Stomach (tissue), 19 donors: ENCODE measurements at places on chromosomes 11 and 22.
A peak's percentile ranks its signal among the peaks of the same experiment; 100 is the strongest.

DNA sequence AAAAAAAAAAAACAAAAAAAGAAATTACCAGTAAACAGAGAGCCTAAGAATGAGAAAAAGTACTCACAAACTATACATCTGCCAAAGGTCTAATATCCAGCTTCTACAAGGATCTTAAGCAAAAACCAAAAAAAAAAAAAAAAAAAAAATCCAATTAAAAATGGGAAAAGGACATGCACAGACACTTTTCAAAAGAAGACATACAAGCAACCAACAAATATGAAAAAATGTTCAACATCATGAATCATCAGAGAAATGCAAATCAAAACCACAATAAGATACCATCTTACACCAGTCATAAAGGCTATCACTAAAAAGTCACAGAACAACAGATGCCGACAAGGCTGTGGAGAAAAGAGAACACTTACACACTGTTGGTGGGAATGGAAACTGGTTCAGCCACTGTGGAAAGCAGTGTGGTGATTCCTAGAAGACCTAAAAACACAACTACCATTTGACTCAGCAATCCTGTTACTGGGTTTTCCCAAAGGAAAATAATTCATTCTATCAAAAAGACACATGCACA is 18.3 kb downstream of the MS4A6A start:
- no peak for DNase-seq

- peak; percentile 80 for DNase-seq
Observed at GRCh38 chr22:30286813-30287647, 2.3 kb downstream of the CASTOR1 start.

GRCh38 chr11:22079133-22079872 is 113.6 kb upstream of the ANO5 start:
- DNase-seq = peak; percentile 19

DNA sequence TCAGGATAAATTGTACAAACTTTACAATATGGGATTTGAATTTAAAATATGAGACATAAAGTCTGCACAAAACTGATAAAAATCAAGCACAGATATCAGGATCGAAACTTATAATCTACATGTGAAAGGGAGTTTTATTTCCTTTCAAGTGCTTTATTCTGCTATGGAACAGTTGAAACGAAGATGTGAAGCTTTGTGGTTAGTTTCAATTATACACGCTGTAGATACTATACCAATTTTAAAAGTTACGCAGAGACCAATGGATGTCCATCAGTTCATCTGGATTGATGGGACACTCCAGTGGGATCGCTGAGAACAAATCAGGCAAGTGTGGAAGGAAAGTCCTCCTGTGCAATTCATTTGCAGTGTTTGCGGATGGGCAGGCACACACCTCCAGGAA is 34.5 kb upstream of the CAT start:
- DNase-seq = no peak

GRCh38 chr22:26330971-26331625 is 98.0 kb upstream of the ASPHD2 start:
- peak; percentile 44 for DNase-seq

GRCh38 chr22:29663180-29663821 is 56.5 kb upstream of the CABP7 start:
- DNase-seq = no peak

- DNase-seq = no peak
Observed at GRCh38 chr22:49449811-49450446, 377.7 kb downstream of the BRD1 start.

- DNase-seq = no peak
Observed at GRCh38 chr11:15878756-15879155, 477.6 kb downstream of the SOX6 start.

- no peak for DNase-seq
Observed at GRCh38 chr11:60240662-60241061, 2.3 kb downstream of the MS4A4E start.

DNA sequence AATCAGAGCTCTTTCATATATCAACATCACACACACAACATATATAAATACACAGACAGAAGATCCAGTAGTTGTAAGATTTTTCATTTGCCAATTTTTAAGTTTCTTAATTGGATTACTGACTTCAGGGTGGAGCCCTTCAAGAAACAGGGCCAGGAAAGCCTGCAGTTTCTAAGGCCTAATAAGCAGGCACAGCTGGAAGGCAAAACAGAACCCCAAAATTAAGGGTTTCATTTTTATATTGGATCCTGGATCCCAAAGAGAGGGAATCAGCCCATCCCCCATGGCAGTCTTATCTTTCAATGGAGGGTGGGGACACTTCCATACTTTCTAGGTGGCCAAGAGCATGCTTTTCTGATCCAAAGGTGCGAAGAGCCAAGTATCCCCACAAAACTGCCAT is 4.7 kb upstream of the C1QTNF6 start:
- DNase-seq = no peak

GRCh38 chr11:57095896-57096295 is 85.9 kb upstream of the LRRC55 start:
- DNase-seq = no peak

GRCh38 chr11:45097721-45098493 is 48.5 kb upstream of the PRDM11 start:
- no peak for DNase-seq

DNA sequence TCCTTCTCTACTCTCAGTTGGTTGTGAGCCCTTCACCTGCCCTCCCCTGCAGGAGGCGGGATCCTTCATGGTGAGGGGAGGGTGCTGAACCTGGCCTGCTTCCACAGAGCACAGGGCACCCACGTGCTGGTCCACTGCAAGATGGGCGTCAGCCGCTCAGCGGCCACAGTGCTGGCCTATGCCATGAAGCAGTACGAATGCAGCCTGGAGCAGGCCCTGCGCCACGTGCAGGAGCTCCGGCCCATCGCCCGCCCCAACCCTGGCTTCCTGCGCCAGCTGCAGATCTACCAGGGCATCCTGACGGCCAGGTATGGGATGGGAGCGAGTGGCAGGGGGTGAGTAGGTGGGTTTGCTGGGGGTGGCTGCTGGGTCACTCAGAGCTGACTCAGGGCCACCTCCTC is 6.3 kb downstream of the SSH3 start:
- DNase-seq = peak; percentile 24

- no peak for DNase-seq
Observed at GRCh38 chr11:130815097-130815802, 101.0 kb downstream of the SNX19 start.

GRCh38 chr22:38754751-38755154 is 1.0 kb downstream of the SUN2 start:
- peak; percentile 64 for DNase-seq

GRCh38 chr11:8732748-8733241 is 50.2 kb downstream of the RPL27A start:
- peak; percentile 40 for DNase-seq

- peak; percentile 30 for DNase-seq
Observed at GRCh38 chr22:40289991-40290459, 56.3 kb upstream of the ADSL start.

GRCh38 chr22:23156286-23156685 is 11.0 kb downstream of the RAB36 start:
- no peak for DNase-seq

- DNase-seq = no peak
Observed at GRCh38 chr11:36044636-36045035, 100.8 kb downstream of the LDLRAD3 start.

DNA sequence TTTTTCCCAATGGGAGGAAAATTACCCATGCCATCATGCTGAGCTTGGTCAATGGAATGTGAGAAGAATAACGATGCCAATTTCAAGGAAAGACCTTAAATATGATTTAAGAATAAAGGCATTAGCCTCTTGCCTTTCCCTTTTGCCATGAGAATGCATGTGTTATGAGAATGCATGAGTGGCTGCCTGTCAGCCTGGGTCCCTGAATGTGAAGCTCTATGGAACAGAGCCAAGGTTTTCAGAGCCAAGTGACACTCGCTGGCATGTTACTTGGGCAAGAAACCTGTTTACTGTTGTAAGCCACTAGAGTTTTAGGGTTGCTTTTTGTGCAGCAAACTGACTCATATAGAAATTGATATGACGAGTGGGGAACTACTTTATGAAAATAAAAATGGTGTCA is 75.7 kb downstream of the JRKL start:
- DNase-seq = no peak

- no peak for DNase-seq
Observed at GRCh38 chr11:62459080-62459479, 40.2 kb downstream of the SCGB1A1 start.

- peak; percentile 90 for DNase-seq
Observed at GRCh38 chr11:45847911-45848316, 639 bp downstream of the CRY2 start.

DNA sequence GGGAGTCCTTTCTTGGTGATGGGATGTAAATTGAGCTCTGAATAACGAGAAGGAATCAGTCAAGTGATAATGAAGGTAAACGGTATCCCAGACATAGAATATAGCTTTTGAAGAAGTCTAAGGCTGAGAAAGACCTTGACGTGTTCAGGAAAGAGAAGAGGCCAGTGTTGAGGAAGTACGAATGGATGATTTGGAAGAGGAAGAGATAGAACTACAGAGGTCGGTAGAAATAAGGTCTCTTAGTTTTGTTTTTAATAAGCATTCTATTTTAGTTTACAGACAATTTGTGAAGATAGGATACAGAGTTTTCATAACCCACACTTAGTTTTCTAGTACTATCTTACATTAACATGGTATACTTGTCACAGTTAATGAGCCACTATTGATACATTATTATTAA is 1598.1 kb downstream of the FAM181B start:
- DNase-seq = no peak

GRCh38 chr11:46247659-46248058 is 29.8 kb upstream of the CREB3L1 start:
- peak; percentile 85 for DNase-seq

- DNase-seq = no peak
Observed at GRCh38 chr11:118903204-118904015, 19.7 kb downstream of the CXCR5 start.

DNA sequence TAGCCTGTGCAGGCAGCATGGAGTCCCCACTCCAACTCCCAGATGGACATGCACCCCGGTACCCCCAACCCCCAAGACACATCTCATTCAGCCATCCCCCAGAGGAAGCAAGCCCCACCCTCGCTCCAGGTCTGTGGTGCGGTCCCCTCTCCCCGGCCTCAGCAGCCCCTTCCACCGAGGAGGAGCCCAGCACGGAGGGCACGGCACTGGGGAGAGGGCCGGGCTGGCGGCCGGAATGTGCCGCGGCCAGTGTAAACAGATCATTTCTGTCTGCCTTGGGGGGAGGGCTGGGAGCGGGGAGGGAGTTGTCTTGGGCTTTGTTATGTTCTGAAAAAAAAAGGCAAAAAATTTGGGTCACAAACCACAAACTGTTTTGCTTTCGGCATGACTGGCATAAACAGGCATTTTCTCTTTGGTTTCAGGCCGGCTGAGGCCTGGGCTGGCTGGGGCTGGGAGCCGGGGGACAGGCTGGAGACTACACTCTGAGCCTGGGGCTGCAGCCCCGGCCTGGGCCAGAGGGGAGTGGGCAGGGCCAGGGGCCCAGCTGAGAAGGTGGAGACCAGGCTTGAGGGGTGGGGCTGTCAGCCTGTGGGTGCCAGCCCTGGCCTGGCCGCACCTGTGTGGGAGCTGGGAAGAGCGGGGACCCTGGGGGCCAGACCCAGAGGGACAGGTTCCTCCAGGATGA is 16.8 kb downstream of the IGF2 start:
- no peak for DNase-seq

DNA sequence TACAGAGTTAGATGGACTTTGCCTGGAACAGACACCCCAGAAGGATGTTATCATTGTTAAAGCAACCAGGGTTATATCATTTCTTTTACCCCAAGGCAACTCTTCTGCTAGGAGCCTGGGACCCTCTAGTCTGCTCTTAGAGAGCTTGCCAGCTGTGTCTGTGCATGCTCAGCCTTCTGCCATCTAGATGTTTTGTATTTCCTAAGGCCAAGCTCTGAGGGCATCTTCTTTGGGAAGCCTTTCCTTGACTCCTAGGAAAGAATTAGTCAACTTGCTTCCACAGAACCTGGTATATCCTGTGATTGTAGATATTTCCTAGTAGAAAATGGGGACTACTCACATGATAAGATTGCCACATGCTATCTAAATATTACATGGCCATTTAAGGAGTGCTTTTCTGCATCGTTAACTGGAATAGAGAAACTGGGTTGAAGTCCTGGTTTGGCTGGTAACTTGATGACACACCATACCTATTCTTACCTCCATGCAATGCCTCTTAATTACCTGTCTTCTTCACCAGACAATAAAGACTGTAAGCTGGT is 87.6 kb downstream of the STIM1 start:
- no peak for DNase-seq

- peak; percentile 69 for DNase-seq
Observed at GRCh38 chr22:33867118-33867866, 53.0 kb downstream of the LARGE1 start.

DNA sequence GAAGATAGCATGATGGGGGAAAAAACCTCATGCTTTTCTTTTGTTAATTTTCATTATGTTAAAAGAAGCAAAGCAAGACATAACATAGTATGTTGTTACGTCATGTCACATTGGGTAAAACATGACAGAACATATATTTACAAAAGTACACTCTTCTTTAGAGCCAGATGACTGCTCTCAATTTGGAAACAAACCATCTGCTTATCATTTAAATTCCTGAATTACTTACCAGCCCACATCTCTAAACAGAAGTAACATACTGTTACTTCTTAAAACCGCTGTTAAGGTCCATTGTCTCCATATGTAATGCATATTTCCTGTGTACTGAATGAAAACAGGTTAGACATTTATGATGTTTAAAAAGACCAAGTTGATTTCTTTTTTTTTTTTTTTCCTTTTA is 100.0 kb downstream of the TMEM135 start:
- DNase-seq = peak; percentile 5

DNA sequence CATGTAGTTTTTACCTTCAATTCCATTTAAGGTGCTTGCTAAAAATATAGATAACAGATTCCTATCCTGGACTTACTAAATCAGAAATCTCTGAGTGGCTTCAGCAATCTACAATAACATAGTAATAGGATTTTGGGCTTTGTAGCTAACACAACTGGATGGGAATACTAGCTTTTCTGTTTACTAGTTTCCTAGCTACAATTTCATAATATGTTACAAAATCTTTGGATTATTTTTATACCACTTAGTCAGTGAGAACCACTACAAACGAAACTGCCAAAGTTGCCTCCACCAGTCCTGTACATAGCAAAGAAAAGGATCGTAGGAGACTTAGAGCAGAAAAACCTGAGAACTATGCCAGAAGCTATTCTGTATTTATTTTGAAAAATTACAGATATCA is 87.7 kb upstream of the ANO3 start:
- no peak for DNase-seq

DNA sequence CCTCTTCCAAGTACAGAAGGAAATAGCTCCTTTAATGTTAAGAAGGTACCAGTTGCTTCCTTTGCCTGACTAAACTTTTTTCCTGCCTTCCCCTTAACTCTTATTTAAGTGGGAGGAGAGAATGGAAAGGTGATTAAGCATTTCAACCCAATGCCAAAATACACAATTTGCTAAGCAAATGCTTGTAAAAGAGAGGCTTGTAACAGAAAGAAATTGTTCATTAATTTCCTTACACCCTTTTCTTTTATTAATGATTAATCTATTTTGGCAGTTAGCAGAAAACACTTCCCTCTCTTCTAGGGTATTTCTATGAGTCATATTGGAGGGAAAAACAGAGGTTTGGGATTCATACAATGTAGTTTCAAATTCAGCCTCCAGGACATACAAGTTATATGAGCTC is 427.6 kb upstream of the FAT3 start:
- DNase-seq = peak; percentile 62
